ENCODE measurements at places on chromosomes 6 and 20. TPM values are rescaled to one million over a fixed set of nuclear protein-coding genes. Genes with fewer than 3 reads are reported as not detected.

DNA sequence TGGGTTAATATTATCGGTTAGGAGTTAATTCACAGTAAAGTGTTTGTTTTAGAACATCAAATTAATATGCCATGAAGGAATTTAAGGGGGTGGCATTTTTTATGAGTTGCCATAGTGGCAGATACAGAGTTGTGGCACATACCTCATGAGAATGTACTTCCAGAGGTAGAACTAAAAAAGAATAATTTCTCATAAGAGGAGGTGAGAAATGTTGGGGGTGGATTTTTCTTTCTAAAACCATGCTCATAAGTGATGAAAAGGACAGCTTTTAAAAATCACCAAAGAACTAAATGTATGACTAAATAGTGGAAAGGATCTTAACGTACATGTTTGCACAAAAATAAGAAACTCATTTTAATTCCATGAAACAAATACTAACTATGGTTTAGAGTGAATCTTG, 58.7 kb downstream of the SHLD1 start:
- peaks cover 12% of the 10 kb centered on the region for H3K4me1 ChIP-seq
- no peaks in the 10 kb centered on the region for H3K36me3 ChIP-seq
- H3K4me3 ChIP-seq, result no peak overlapping the region
- no peak overlapping the region for H3K27ac ChIP-seq
- no peaks in the 10 kb centered on the region for H3K27me3 ChIP-seq

- no peaks in the 10 kb centered on the region for H3K4me1 ChIP-seq
- no peaks in the 10 kb centered on the region for H3K27me3 ChIP-seq
- DNase-seq, result no peak
- no peak overlapping the region for H3K4me3 ChIP-seq
- H3K36me3 ChIP-seq, result no peaks in the 10 kb centered on the region
- no peak overlapping the region for H3K27ac ChIP-seq
Measured at GRCh38 chr20:25355011-25355595, 35.5 kb downstream of the ABHD12 start.

GRCh38 chr6:136487759-136488425, 62.3 kb downstream of the MAP7 start:
- H3K36me3 ChIP-seq, result no peaks in the 10 kb centered on the region
- no peak overlapping the region for H3K27ac ChIP-seq
- no peak for DNase-seq
- no peaks in the 10 kb centered on the region for H3K4me1 ChIP-seq

The ACOT13 gene
- 24.1 TPM for total RNA-seq

- no peaks in the 10 kb centered on the region for H3K27me3 ChIP-seq
- H3K36me3 ChIP-seq, result no peaks in the 10 kb centered on the region
- no peak for DNase-seq
- no peak overlapping the region for H3K4me3 ChIP-seq
Measured at GRCh38 chr6:40054186-40054585, 119.9 kb upstream of the MOCS1 start.

DNA sequence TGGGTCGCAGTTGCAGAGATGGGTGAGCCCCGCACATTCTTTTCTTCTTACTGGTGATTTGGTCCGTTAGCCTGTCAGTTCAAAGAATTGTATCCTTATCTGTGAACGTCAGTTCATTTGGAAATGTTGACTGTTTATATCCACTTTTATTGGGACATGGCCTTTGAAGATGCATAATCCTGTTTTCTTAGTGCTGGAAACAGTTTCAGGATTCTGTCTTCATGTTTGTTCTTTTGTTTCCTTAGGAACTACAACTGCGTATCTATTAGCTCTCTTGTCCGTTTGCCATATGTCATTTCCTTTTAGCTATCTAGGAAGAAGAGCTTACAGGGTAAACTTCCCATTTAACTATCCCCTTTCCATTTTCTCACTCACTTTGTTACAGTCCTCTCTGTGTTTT, 35.0 kb upstream of the TULP1 start:
- no peaks in the 10 kb centered on the region for H3K36me3 ChIP-seq
- no peak overlapping the region for H3K4me3 ChIP-seq
- no peak for DNase-seq
- H3K4me1 ChIP-seq, result no peaks in the 10 kb centered on the region

DNA sequence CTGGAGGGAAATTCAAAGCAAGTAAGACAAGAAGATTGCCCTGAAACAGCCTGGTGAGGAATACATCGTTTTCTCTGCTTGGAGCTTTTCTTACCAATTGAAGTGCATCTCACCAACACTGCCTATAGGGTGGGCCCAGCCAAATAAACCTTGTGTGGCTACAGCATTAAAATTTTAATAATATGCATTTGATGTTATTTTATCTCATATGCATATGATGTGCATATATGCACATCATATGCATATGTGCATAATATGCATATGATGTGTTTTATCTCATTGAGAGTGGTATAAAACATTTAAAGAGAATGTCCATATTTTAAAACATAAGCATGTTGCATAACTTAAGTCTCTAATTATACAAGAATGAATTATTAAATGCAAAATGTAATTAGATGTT, 328.6 kb upstream of the ARID1B start:
- no peaks in the 10 kb centered on the region for H3K27me3 ChIP-seq
- H3K27ac ChIP-seq, result no peak overlapping the region
- DNase-seq, result no peak
- no peaks in the 10 kb centered on the region for H3K36me3 ChIP-seq
- H3K4me1 ChIP-seq, result no peaks in the 10 kb centered on the region

GRCh38 chr6:14085176-14085787, 32.3 kb upstream of the CD83 start:
- no peak overlapping the region for H3K27ac ChIP-seq
- DNase-seq, result no peak
- H3K36me3 ChIP-seq, result no peaks in the 10 kb centered on the region
- H3K27me3 ChIP-seq, result no peaks in the 10 kb centered on the region

GRCh38 chr6:21531393-21531792, 62.2 kb upstream of the SOX4 start:
- H3K4me1 ChIP-seq, result no peaks in the 10 kb centered on the region
- H3K27ac ChIP-seq, result no peak overlapping the region
- no peaks in the 10 kb centered on the region for H3K36me3 ChIP-seq
- DNase-seq, result no peak

GRCh38 chr20:22921595-22922421, 113.3 kb upstream of the SSTR4 start:
- peaks cover 13% of the 10 kb centered on the region for H3K4me1 ChIP-seq
- H3K36me3 ChIP-seq, result no peaks in the 10 kb centered on the region
- peak; percentile 56 for DNase-seq
- no peaks in the 10 kb centered on the region for H3K27me3 ChIP-seq
- peak overlapping the region; percentile 57 for H3K27ac ChIP-seq
- H3K4me3 ChIP-seq, result no peak overlapping the region

The SNRNP48 gene
- 12.8 TPM for total RNA-seq

DNA sequence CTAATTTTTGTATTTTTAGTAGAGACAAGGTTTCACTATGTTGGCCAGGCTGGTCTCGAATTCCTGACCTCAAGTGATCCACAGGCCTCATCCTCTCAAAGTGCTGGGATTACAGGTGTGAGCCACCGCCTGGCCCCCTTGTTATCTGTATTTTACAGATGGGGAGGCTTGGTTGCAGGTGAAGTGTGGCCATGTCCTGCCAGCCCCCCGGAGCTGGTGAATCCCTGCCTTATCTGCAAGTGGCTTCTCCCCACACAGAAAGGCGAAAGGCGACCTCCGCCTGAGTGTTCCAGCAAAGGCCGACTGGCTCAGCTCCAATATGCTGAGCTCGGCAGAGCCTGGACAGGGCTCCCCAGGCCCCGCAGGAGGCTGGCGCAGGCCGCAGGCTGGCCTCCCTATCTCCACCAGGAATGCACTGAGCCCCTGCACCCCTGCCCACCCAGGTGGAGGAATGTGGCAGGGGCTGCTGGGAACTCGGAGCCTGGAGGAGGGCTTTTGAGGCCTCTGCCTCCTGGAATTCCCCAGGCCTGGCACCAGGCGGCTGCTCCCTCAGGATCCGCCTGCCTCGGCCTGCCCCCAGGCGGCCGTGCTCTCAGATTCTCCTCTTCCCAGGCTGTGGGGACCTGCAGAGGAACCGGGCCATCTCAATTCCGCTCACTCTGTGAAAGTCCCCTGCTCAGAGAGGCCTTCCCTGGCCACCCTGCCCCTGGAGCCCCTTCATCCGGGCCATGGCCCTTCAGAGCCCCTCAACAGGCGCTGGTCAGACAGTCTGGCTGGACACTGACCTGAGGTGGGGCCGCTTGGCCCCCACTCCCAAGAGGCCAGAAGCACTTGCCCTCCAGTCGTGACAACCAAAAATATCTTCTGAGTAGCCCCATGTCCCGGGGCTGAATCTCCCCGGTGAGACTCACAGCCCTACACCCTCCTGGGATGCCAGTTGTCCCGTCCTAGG, 9.3 kb upstream of the LAMA5 start:
- H3K27ac ChIP-seq, result no peak overlapping the region
- H3K4me1 ChIP-seq, result peaks cover 11% of the 10 kb centered on the region
- H3K27me3 ChIP-seq, result no peaks in the 10 kb centered on the region
- no peak overlapping the region for H3K4me3 ChIP-seq

GRCh38 chr20:60073086-60073485, 114.9 kb downstream of the CDH26 start:
- no peaks in the 10 kb centered on the region for H3K4me1 ChIP-seq
- H3K27ac ChIP-seq, result no peak overlapping the region
- no peak overlapping the region for H3K4me3 ChIP-seq
- no peaks in the 10 kb centered on the region for H3K27me3 ChIP-seq

DNA sequence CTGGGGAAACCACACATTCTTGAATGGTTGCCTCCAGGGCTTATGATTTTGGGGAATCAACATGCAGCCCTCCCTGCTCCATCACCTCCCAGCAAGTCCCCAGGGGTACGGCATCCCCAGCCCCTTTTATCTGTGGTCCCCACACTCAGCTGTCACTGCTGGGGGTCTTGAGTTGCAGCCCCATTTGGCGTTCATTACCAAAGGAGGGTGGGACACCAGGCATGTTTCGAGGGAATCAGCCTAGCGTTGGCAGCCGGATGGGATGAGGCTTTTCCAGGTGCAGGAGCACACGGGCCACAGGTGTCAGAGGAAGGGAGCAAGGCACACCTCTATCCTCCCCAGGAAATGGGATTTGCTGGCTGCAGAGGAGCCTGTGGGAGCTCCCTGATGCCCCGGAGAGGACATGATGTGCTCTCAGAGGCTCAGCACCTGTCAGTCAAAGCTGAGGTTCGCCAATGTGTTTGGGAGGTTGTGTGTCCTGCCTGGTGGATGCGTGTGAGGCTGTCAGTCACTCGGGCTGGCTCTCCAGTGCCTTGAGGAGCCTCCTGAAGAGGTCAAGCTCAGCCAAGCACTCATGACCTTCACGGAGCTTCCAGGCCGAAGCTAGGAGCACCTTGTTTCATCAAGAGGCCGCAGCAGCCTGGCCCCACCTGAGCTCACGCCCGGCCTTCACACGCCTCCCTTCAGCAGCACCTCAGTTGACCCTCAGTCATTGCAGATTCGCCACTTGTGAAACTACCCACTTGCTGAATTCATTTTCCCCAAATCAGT, 95.0 kb downstream of the ERMARD start:
- H3K4me1 ChIP-seq, result peaks cover 7% of the 10 kb centered on the region
- H3K27ac ChIP-seq, result no peak overlapping the region
- H3K27me3 ChIP-seq, result peaks cover 4% of the 10 kb centered on the region
- no peak for DNase-seq
- H3K4me3 ChIP-seq, result no peak overlapping the region
- H3K36me3 ChIP-seq, result no peaks in the 10 kb centered on the region

- DNase-seq, result no peak
- H3K4me3 ChIP-seq, result no peak overlapping the region
- no peak overlapping the region for H3K27ac ChIP-seq
- H3K36me3 ChIP-seq, result no peaks in the 10 kb centered on the region
Measured at GRCh38 chr6:40743690-40744446, 156.7 kb upstream of the LRFN2 start.

The STK35 gene
- total RNA-seq, result 17.5 TPM

The SIRPB2 gene
- total RNA-seq, result 9.5 TPM

DNA sequence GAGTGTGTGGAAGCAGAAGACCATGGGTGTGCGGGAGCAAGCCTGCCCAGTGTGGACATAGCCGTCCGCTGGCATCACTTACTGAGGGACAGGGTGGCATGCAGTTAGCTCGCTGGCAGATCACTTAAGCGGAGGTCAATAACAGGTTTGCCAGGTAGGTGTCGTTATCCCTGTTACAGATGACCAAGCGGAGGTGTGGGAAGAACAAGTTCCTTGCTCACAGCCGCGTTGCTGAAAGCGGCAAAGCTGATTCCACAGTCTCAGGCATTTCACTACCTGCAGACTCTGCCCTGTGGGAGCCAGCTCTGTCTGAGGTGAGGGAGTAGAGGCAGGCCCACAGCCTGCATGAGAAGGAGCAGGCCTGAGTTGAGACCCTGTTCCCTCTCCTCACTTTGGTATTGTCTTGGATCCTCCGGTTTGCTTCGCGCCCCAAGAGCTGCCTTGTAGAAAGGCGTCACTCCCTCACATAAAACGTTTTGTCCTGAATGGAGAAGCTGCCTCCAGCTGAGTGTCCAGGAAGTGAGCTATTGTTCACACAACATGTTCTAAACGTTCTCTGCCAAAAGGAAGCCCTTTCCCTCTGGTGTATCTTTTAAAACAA, 96.9 kb downstream of the TCP11 start:
- DNase-seq, result no peak
- no peaks in the 10 kb centered on the region for H3K36me3 ChIP-seq
- no peak overlapping the region for H3K4me3 ChIP-seq
- peaks cover 67% of the 10 kb centered on the region for H3K4me1 ChIP-seq
- no peaks in the 10 kb centered on the region for H3K27me3 ChIP-seq

- DNase-seq, result no peak
- no peak overlapping the region for H3K4me3 ChIP-seq
- H3K36me3 ChIP-seq, result no peaks in the 10 kb centered on the region
- H3K27ac ChIP-seq, result no peak overlapping the region
Measured at GRCh38 chr20:46599227-46599987, 49.0 kb upstream of the OCSTAMP start.

GRCh38 chr20:58970146-58970545, 10.9 kb upstream of the NELFCD start:
- no peaks in the 10 kb centered on the region for H3K4me1 ChIP-seq
- no peaks in the 10 kb centered on the region for H3K27me3 ChIP-seq
- no peak overlapping the region for H3K4me3 ChIP-seq
- H3K27ac ChIP-seq, result no peak overlapping the region
- no peak for DNase-seq

DNA sequence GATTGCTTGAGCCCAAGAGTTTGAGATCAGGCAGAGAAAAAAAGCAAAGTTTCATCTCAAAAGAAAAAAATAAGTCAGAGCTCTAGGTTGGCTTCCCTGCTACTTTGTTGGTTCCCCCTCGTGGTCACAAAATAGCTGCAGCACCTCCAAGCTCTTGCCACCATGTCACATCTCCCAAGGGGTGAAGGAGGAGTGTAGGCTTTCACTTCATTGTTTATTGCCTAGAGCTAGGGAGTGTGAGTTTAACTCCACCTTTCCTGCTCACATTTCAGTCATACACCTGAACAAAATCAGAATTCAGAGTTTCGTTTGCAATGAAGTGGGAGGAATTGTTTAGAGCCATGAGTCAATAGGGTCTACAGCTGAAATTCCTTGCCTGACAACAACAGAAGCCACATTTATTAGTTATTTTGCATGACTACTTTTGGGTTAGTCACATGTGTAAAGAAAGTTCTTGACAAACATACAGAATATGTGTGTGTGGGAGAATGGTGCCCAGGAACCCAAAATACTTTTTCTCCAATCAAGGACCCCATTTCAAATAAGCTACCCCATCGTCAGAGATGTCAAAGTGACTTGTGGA, 56.2 kb upstream of the UFL1 start:
- no peak overlapping the region for H3K27ac ChIP-seq
- DNase-seq, result no peak
- H3K36me3 ChIP-seq, result no peaks in the 10 kb centered on the region
- no peak overlapping the region for H3K4me3 ChIP-seq
- no peaks in the 10 kb centered on the region for H3K27me3 ChIP-seq

- no peak overlapping the region for H3K4me3 ChIP-seq
- H3K27ac ChIP-seq, result no peak overlapping the region
- DNase-seq, result no peak
- H3K36me3 ChIP-seq, result no peaks in the 10 kb centered on the region
- no peaks in the 10 kb centered on the region for H3K27me3 ChIP-seq
Measured at GRCh38 chr6:142764311-142764710, 180.7 kb downstream of the HIVEP2 start.

Measured in endothelial cell of umbilical vein (primary cell).